ENCODE measurements at places on chromosomes 13 and 19.

GRCh38 chr19:47096100-47096704 is 17.4 kb downstream of the ZC3H4 start:
- H3K4me1 ChIP-seq, result peaks cover 27% of the 10 kb centered on the region
- H3K27me3 ChIP-seq, result no peaks in the 10 kb centered on the region
- no peak overlapping the region for H3K4me3 ChIP-seq
- DNase-seq, result no peak

DNA sequence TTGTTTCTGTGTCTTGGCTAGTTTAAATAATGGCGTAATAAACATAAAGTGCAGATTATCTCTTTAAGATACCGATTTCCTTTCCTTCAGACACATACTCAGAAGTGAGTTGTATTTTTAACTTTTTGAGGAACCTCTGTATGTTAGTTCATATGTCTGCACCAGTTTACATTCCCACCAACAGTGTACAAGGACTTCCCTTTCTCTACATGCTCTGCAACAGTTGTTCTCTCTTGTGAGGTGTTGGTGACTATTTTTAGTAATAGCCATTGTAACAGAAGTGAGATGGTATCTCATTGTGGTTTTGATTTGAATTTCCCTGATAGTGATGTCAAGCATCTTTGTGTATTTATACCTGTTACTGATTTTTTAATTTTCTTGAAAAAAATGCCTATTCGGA is 418.6 kb downstream of the UQCRFS1 start:
- peaks cover 5% of the 10 kb centered on the region for H3K27me3 ChIP-seq
- H3K4me1 ChIP-seq, result no peaks in the 10 kb centered on the region
- no peak for DNase-seq
- H3K27ac ChIP-seq, result no peak overlapping the region
- no peak overlapping the region for H3K4me3 ChIP-seq
- H3K36me3 ChIP-seq, result peaks cover 2% of the 10 kb centered on the region

GRCh38 chr13:69604698-69605097 is 502.9 kb upstream of the ATXN8OS start:
- no peaks in the 10 kb centered on the region for H3K27me3 ChIP-seq
- H3K36me3 ChIP-seq, result no peaks in the 10 kb centered on the region
- H3K4me3 ChIP-seq, result no peak overlapping the region
- no peak for DNase-seq

DNA sequence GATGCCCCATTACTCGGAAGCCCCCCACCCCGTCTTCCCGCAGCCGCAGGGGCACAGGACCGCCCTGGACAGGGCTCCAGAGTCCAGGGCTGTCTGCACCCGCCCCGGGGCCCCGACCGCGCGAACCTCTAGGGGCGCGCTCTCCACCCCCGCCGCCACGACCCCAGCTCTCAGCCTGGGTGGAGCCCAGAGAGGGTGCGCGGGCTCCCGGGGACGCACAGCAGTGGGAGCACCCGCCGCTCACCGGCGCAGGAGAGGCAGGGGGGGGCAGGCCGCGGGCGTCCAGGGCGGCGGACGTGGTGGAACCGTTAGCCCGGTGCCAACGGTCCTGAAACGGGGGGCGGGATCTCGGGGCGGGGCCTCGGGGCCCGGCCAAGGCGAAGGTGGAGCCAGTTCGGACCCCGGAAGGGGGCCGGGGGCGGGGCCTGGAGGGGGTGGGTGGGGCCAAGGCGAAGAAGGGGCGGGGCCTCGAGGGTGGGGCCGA is at the start of gene ATP8B3:
Gene ATP8B3 (minus strand): TSS at position 335 of the 484 bp plus-strand sequence. CDS start 540 bp downstream, outside the sequence.
- peak within 1 kb of the TSS; percentile 96 for H3K4me3 ChIP-seq
- H3K4me1 ChIP-seq, result peaks cover 13% of the 10 kb centered on the region
- peak within 1 kb of the TSS; percentile 74 for H3K27ac ChIP-seq
- peaks cover 6% of the 10 kb centered on the region for H3K36me3 ChIP-seq
- H3K27me3 ChIP-seq, result no peaks in the 10 kb centered on the region
- DNase-seq, result no peak

DNA sequence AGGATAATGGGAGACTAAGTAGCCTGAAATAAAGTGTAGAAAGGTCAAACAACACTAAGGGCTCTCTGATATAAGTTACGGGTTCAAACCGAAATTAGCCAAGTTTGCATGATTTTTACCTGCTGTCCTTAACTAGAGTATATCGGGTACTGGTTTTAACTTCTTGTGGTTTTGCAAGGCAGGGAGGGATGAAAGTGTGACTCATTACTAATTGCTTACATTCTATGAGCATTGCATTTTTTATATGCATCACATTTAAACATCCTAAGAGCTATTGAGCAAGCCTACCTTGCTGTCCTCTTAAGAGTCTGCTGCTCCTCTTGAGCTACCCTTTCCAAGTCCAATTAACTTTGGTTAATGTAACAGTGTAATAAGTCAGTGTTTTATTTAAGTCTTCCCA is 415.4 kb downstream of the SLITRK5 start:
- no peaks in the 10 kb centered on the region for H3K27me3 ChIP-seq
- H3K4me3 ChIP-seq, result no peak overlapping the region
- H3K36me3 ChIP-seq, result no peaks in the 10 kb centered on the region
- H3K27ac ChIP-seq, result no peak overlapping the region

DNA sequence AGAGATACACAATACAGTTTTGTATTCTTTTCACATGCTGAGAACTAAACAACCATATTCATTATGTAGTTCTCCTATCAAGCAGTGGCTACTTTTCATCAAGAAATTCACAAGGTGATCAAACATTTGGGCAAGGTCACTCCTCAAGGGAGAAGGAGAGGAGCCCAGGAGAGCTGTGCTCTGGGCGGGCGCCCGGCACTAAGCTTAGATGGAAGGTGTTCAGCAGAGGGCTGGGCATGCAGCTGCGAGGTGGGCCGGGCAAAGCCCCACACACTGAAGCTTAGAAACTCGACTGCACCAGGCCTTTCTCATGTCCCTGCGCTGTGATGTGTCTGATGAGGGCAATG is 30.4 kb upstream of the SPACA7 start:
- no peak overlapping the region for H3K4me3 ChIP-seq
- DNase-seq, result no peak
- H3K4me1 ChIP-seq, result no peaks in the 10 kb centered on the region
- H3K36me3 ChIP-seq, result no peaks in the 10 kb centered on the region
- H3K27me3 ChIP-seq, result peaks cover 5% of the 10 kb centered on the region

- H3K27me3 ChIP-seq, result no peaks in the 10 kb centered on the region
- no peak for DNase-seq
- peak overlapping the region; percentile 91 for H3K4me3 ChIP-seq
- peaks cover 3% of the 10 kb centered on the region for H3K36me3 ChIP-seq
- H3K27ac ChIP-seq, result peak overlapping the region; percentile 83
- peaks cover 15% of the 10 kb centered on the region for H3K4me1 ChIP-seq
Measured at GRCh38 chr13:48000559-48001113, 437 bp downstream of the SUCLA2 start.

DNA sequence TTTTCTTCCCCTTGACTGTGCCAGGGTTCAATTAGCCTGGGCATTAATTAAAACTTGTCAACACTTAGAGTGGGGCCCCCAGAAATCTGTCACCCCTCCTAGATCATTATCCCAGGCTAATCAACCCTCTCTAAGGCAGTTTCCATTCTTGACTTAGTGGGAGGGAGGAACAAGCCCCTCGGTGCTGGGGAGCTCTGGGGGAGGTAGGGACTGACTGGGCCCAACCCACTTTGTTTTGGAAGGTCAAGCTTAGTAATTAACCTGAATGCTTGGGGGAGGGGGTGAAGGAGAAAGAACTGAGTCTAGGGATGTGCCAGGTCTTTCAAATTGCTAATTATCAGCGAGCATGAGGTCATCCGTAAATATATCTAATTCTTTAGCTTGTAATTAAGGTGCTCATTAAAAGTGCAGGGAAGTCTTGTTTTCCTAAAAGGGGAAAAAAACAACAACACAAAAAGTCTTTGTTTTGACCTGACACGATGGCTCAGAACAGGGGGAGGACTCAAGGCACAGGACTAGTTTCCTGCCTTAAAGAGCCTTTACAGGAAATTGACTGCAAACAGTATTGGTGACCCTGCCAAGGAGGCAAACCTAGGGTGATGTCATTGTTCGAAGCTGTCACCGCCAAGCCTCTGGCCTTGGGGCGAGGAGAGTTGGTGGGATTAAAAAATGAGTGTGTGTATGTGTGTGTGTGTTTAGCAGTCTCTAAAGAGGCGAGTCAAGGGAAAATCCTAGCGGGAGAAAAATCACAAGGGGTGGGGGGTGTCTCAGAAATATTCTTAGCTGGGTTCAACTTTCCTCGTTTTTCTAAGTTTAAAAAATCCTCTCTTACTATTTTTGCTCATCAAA is 19.4 kb downstream of the ACTN4 start:
- H3K4me3 ChIP-seq, result peak overlapping the region; percentile 81
- H3K36me3 ChIP-seq, result no peaks in the 10 kb centered on the region
- DNase-seq, result no peak
- peak overlapping the region; percentile 90 for H3K27ac ChIP-seq

- peaks cover 8% of the 10 kb centered on the region for H3K27me3 ChIP-seq
- H3K36me3 ChIP-seq, result no peaks in the 10 kb centered on the region
- no peak for DNase-seq
Measured at GRCh38 chr19:35445826-35446593, 2.0 kb upstream of the FFAR2 start.

DNA sequence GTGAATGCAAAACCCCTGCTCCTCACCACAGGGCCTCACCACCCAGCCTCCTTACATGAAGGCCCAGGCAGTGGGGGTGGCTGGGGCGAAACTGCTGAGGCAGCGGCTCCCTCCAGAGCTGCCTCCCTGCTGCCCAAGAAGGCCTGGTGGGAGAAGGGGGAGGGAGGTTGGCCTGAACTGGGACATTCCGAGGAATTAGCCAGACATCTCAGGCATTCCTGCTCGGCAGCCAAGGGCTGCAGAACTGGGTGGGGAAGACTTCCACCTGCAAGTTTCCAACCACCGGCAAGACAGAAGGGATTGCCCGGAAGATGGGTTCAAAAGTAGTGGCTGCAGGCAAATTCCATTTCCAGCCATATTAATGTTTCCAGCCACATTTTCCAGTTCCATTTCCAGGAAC is 2.3 kb upstream of the PSPN start:
- H3K4me1 ChIP-seq, result peaks cover 7% of the 10 kb centered on the region
- no peaks in the 10 kb centered on the region for H3K27me3 ChIP-seq
- no peak overlapping the region for H3K4me3 ChIP-seq
